ENCODE measurements at places on chromosomes 13 and 19. TPM values are rescaled to one million over a fixed set of nuclear protein-coding genes. Genes with fewer than 3 reads are reported as not detected.

DNA sequence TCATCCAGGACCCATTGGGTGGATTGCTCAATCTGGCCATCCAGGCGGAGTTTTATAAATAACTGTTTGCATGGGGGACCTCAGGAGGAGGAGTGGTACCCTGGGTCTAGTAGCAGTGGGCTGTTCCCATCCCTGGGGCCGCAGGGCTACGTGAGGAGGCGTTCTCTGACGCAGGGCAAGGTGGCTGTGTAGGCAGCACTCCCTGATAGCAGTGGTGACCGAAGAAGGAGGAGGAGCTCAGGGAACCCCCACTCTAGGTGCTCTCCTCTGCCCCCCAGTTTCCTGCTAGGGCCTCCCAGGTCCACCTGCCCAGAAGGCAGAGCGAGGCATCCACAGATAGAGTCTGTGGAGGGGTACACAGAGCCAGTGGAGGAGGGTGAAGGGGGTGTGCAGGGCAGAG is 64.1 kb downstream of the CCNE1 start:
- H3K4me1 ChIP-seq: peaks cover 2% of the 10 kb centered on the region
- no peak overlapping the region for H3K4me3 ChIP-seq
- H3K27me3 ChIP-seq: peaks cover 22% of the 10 kb centered on the region
- H3K27ac ChIP-seq: no peak overlapping the region

The SGCG gene
- not detected for total RNA-seq

- DNase-seq: peak; percentile 23
- H3K27ac ChIP-seq: no peak overlapping the region
- no peak overlapping the region for H3K4me3 ChIP-seq
These were observed 6.6 kb downstream of the PEPD start for GRCh38 chr19:33514885-33515551.

GRCh38 chr19:46475986-46476385 is 4.6 kb upstream of the PNMA8A start:
- peaks cover 5% of the 10 kb centered on the region for H3K4me1 ChIP-seq
- H3K27ac ChIP-seq: no peak overlapping the region
- no peak overlapping the region for H3K4me3 ChIP-seq
- no peaks in the 10 kb centered on the region for H3K36me3 ChIP-seq
- DNase-seq: no peak

DNA sequence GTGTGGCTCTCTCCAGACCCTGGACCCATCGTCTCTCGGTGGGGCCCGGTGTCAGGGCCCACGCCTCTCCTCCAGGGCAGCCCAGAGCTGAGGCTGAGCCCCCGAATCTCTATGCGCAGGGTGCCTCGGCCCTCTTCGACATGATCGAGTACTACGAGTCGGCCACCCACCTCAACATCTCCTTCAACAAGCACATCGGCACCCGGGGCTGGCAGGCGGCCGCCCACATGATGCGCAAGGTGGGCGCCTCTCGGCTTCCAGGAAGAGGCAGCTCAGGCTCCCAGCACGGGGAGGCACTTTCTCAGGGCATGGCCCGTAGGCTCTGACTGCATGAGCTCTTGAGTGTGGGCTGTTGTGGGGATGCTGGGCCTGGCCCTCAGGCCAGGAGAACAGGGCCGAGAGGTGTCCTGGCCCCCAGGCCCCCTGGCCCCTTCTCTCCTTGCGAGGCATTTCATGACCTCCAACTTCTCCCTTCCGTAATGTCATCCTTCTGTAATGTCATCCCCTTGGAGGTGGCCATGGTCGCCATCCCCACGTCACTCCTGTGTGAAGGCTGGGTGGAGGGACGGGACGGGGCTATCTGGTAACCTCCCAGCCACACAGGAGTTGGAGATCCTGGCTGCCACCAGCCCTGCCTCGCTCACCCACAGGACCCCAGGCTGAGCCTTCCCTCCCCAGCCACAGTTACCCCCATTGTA is 19.4 kb downstream of the NKPD1 start:
- H3K36me3 ChIP-seq: peaks cover 9% of the 10 kb centered on the region
- no peak overlapping the region for H3K4me3 ChIP-seq
- H3K4me1 ChIP-seq: no peaks in the 10 kb centered on the region
- no peaks in the 10 kb centered on the region for H3K27me3 ChIP-seq
- no peak for DNase-seq

- no peaks in the 10 kb centered on the region for H3K27me3 ChIP-seq
- H3K27ac ChIP-seq: no peak overlapping the region
- peaks cover 2% of the 10 kb centered on the region for H3K36me3 ChIP-seq
- H3K4me1 ChIP-seq: peaks cover 10% of the 10 kb centered on the region
- no peak for DNase-seq
- H3K4me3 ChIP-seq: no peak overlapping the region
These were observed 48.2 kb downstream of the DPY19L3 start for GRCh38 chr19:32453736-32454135.

- H3K36me3 ChIP-seq: peaks cover 28% of the 10 kb centered on the region
- DNase-seq: no peak
- H3K4me3 ChIP-seq: no peak overlapping the region
- peaks cover 53% of the 10 kb centered on the region for H3K4me1 ChIP-seq
- H3K27ac ChIP-seq: no peak overlapping the region
These were observed 7.9 kb downstream of the PBX4 start for GRCh38 chr19:19610376-19611202.

GRCh38 chr13:97224544-97225300 is 2.6 kb downstream of the MBNL2 start:
- H3K4me3 ChIP-seq: peak overlapping the region; percentile 80
- H3K27me3 ChIP-seq: no peaks in the 10 kb centered on the region
- peaks cover 45% of the 10 kb centered on the region for H3K4me1 ChIP-seq

The RDH8 gene
- not detected for total RNA-seq

DNA sequence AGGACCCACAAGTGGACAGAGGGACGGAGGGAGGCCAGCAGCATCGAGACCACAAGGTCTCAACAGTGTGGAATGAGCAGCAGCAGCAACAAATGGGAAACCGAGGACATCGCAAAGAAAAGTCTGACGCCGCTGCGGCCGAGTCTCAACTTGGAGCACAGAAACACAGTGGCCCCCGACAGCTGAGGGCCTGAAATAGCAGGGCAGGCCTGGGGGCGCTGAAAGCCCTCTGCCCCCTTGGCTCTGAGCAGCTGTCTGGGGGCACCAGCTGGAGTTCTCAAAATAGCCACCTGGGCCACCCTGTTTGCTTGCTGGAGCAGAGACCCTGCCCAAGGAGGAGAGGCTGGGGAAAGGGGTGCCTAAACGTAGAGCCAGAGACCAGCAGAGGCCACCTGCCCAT is 5.9 kb upstream of the ISYNA1 start:
- H3K27me3 ChIP-seq: no peaks in the 10 kb centered on the region
- H3K27ac ChIP-seq: no peak overlapping the region
- H3K4me1 ChIP-seq: peaks cover 12% of the 10 kb centered on the region

The CACNG8 gene
- total RNA-seq: not detected

DNA sequence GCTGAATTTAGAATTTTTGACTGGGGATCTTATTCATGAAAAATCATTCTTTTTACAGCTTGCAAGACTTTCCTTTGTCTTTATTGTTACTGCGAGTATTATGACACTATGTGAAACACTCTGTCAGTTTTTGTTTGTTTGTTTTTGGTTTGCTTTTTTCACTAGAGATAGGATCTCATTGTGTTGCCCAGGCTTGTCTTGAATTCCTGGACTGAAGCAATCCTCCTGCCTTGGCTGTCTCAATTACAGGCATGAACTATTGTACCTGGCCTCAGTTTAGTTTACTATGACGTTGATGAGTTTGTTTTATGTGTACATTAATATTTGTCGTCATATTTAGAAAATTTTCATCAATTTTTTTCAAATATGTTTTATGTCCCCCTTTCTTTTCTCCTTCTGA is 1030.0 kb upstream of the PRR20A start:
- no peak for DNase-seq
- H3K36me3 ChIP-seq: no peaks in the 10 kb centered on the region
- H3K27me3 ChIP-seq: no peaks in the 10 kb centered on the region
- no peak overlapping the region for H3K4me3 ChIP-seq

GRCh38 chr19:2582984-2583956 is 107.3 kb downstream of the GADD45B start:
- no peak overlapping the region for H3K4me3 ChIP-seq
- peaks cover 6% of the 10 kb centered on the region for H3K27me3 ChIP-seq
- H3K36me3 ChIP-seq: no peaks in the 10 kb centered on the region
- no peak overlapping the region for H3K27ac ChIP-seq
- DNase-seq: no peak

GRCh38 chr13:102947745-102948405 is 102.0 kb downstream of the ERCC5 start:
- H3K4me1 ChIP-seq: no peaks in the 10 kb centered on the region
- no peak for DNase-seq
- H3K27me3 ChIP-seq: peaks cover 5% of the 10 kb centered on the region

DNA sequence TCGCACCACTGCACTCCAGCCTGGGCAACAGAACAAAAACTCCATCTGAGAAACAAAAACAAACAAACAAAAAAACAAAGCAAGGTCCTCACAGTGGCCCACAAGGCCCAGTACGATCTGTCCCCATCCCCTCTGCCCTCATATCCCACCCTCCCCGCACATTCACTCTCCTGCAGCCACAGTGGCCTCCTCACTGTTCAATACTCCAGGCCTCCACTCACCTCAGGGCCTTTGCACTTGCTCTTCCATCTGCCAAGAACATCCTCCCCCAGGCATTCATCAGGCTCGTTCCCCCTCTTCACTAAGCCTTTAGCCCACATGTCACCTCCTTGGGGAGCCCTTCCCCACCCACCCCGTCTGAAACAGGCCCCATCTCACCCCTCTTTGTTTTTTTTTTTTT is 4.6 kb downstream of the TMEM143 start:
- H3K27me3 ChIP-seq: no peaks in the 10 kb centered on the region
- no peak overlapping the region for H3K4me3 ChIP-seq
- no peak overlapping the region for H3K27ac ChIP-seq
- peaks cover 5% of the 10 kb centered on the region for H3K36me3 ChIP-seq
- no peak for DNase-seq

The CASP14 gene
- total RNA-seq: not detected

The KL gene
- total RNA-seq: 0.35 TPM

- H3K36me3 ChIP-seq: no peaks in the 10 kb centered on the region
- no peak overlapping the region for H3K4me3 ChIP-seq
- H3K27me3 ChIP-seq: peaks cover 34% of the 10 kb centered on the region
- H3K27ac ChIP-seq: no peak overlapping the region
These were observed 50.9 kb downstream of the SOX21 start for GRCh38 chr13:94661406-94661805.

- no peaks in the 10 kb centered on the region for H3K27me3 ChIP-seq
- H3K4me1 ChIP-seq: no peaks in the 10 kb centered on the region
- no peak for DNase-seq
These were observed 6.9 kb upstream of the ZNF431 start for GRCh38 chr19:21134934-21135366.

DNA sequence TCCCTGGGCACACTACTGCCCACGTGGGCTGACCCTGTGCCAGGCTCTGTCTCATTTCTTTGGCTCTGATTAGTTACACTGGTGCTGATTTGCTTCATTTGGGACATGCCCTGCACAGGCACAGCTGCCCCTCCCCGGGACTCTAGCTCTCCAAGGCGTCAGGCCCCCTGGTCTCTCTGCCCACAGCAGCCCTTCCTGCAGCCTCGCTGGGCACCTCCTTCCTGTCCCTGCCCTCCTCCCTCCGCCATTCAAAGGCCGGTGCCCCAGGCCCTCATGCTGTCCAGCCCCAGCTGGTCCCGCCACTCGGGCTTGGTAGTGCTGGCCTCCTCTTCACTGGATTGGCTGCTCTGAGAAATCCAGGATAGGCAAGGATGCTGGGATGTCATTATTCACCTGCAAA is 73.1 kb downstream of the ERICH6B start:
- H3K27me3 ChIP-seq: no peaks in the 10 kb centered on the region
- no peaks in the 10 kb centered on the region for H3K4me1 ChIP-seq
- H3K27ac ChIP-seq: no peak overlapping the region
- no peaks in the 10 kb centered on the region for H3K36me3 ChIP-seq
- no peak overlapping the region for H3K4me3 ChIP-seq

The KLK8 gene
- not detected for total RNA-seq

DNA sequence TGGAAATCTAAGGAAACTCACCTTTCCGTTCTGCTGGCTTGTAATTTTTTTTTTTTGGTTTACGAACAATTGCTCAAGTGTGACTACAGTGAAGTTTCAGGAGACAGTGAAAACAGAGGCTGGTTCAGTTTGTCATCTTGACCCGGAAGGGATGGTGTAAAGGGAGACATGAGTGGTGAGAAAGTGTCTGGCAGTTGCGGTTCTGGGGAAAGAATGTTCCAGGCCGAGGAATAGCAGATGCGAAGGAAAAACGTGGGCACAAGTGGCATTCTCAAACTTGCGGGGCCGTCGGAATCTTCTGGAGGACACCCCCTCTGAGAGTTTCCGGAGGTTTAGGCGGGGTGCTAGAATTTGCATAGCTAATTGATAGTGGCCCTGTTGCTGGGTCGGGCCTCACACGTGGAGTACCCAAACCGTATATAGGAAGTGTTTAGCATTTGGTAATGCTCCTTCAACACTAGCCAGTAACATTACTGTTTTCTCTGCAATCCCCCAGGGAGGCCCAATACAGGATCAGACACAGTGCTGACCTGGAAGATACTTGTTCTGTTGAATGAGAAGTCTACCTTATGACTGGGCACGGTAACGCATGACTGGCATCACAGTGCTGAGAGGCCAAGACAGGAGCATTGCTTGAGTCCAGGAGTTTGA is 2.8 kb upstream of the TNFSF9 start:
- no peak overlapping the region for H3K4me3 ChIP-seq
- H3K4me1 ChIP-seq: peaks cover 30% of the 10 kb centered on the region
- DNase-seq: no peak
- H3K27me3 ChIP-seq: peaks cover 28% of the 10 kb centered on the region
- no peaks in the 10 kb centered on the region for H3K36me3 ChIP-seq
- H3K27ac ChIP-seq: no peak overlapping the region

GRCh38 chr19:37953171-37953917 is 46.3 kb downstream of the SIPA1L3 start:
- H3K36me3 ChIP-seq: peaks cover 12% of the 10 kb centered on the region
- no peak overlapping the region for H3K4me3 ChIP-seq
- H3K27ac ChIP-seq: no peak overlapping the region
- no peak for DNase-seq
- no peaks in the 10 kb centered on the region for H3K4me1 ChIP-seq
- no peaks in the 10 kb centered on the region for H3K27me3 ChIP-seq

DNA sequence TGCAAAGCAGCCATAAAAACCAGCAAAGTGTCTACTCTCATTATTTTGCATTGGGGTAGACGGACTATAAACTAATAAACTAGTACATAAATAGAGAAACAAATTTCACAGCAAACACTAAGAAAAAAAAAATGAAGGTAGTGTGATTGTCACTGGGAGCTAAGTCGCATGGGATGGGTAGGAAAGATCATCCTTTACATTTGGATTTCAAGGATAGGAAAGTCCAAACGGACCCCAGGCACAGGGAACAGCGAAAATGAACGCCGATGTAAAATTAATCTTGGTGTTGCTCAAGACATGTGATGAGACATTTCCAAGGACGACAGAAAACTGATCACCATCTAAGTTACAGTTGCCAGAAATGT is 690 bp upstream of the SGTA start:
- H3K27ac ChIP-seq: peak overlapping the region; percentile 98
- H3K36me3 ChIP-seq: peaks cover 18% of the 10 kb centered on the region
- H3K4me3 ChIP-seq: peak overlapping the region; percentile 91
- no peak for DNase-seq
- H3K27me3 ChIP-seq: no peaks in the 10 kb centered on the region
- H3K4me1 ChIP-seq: peaks cover 59% of the 10 kb centered on the region

Measured in activated CD4-positive, alpha-beta T cell treated with anti-CD3 and anti-CD28 coated beads for 36 hours (primary cell).